ENCODE measurements at places on chromosomes 16 and 17.

DNA sequence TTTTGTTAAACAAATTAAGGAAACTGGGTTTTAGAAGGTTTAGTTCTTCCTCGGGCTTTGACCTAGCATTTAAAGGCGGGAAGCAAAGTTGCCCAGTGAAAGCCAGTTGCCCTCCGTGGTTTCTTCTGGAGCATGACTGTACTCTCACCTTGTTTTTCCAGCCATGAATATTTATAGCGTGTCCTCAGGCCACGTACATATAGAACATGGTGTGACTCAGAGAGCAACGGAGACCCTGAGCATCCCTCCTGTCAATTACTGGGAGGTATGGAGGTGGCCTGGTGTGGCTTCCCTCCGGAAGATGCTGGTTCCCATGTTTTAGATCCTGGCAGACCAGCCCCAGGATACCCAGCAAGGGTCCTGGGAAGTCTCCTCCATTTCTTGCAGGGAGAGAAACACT is 48.4 kb downstream of the AKAP1 start:
- no peak for DNase-seq

- DNase-seq: no peak
Measured at GRCh38 chr16:8596581-8596980, 6.3 kb upstream of the TMEM114 start.

GRCh38 chr17:12348476-12348875 is 317.2 kb upstream of the MYOCD start:
- DNase-seq: no peak

- no peak for DNase-seq
Measured at GRCh38 chr16:62391134-62391533, 354.9 kb upstream of the CDH8 start.

DNA sequence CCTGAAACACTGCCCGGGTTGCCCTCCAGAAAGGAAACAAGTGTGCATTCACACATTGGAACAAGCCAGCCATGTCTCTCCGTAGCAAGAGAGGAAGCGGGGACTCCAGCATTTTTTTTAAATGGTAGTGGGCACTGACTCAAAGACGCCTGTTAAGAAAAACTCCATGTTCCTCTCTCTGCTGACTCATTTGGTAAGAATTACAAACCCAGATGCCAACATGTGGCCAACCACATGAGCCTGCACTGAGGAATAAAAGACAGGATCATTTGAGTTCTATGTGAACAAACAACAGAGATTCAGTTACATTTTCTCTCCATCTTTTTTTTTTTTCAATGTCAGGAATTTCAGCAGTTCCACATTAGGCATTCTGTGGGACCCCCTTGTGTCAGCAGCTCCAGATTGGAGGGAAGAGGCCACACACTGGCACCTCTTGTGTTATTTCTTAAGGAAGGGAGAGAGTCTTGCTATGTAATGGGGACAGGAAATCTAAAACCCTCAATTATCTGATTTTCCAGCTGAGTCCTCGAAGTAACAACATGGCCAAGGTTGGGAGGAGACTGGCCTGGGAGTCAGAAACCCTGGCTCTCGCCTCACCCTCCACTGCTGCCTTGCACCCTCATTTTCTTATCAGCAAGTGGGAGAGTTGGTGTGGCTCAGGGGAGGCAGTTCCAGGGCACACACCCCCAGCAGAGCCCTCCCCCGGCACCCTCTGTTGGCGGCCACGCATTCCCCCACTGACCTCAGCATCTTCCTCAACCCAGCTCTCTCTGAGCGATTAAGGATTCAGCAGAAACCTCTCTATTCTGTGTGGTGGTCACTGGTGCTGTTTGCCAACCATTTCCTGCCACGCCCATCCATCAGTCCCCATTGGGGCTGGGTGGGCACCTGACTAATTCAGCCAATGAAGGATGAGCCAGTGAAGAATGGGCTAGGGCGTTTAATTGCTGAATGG is 173.0 kb downstream of the FOXL1 start:
- no peak for DNase-seq

GRCh38 chr16:71669926-71670536 is 44.0 kb downstream of the MARVELD3 start:
- no peak for DNase-seq

DNA sequence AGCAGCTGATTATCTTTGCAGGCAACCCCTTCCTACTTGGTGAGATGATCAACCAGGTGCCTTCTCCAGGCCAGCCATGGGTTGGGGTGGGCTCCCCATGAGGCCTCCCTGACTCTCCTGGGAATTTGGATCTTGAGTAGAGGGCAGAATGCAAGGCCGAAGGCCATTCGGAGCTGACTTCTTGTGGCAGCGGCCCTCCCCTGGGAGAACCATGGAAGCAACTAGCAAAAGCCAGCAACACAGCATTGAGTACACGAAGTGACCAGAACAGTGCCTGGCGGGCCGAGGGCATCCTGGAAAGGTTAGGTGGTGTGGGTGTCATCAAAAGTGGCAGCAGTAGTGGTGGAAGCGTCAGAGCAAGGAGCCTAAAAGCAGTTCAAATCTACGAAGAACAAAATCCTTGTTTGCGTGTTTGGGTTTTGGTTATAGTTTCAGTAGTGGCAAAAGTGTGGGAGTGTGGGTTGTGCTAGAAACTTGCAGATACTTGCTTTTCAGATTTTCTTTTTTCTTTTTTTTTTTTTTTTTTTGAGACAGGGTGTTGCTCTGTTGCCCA is 2.0 kb upstream of the ALDH3A1 start:
- DNase-seq: no peak

DNA sequence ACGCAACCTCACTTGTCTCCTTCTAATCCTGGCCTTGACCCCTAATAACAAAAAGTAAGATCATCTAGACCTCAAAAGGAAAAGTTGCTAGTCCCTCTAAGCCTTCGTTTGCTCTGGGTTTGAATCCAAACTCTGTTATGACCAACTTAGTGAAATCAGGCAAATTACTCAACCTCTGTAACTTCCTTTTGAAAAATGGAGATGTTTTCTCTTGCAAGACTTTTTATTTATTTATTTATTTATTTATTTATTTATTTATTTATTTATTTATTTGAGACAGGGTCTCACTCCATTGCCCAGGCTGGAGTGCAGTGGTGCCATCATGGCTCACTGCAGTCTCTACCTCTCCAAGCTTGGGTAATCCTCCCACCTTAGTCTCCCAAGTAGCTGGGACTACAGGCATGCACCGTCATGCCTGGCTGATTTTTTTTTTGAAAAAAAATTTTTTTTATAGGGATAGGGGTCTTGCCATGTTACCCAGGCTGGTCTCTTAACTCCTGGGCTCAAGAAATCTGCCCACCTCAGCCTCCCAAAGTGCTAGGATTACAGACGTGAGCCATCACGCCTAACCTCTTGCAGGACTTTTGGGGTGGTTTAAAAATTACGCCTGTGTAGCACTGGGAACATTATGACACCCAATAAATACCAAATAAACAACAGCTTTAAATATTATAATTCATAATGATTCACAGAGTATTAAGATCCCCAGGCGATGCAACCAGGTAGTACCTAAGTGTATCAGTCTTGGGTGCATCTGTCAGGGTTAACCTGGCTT is 63.4 kb downstream of the PITPNC1 start:
- DNase-seq: no peak

GRCh38 chr17:45809499-45809898 is 25.4 kb downstream of the CRHR1 start:
- no peak for DNase-seq

DNA sequence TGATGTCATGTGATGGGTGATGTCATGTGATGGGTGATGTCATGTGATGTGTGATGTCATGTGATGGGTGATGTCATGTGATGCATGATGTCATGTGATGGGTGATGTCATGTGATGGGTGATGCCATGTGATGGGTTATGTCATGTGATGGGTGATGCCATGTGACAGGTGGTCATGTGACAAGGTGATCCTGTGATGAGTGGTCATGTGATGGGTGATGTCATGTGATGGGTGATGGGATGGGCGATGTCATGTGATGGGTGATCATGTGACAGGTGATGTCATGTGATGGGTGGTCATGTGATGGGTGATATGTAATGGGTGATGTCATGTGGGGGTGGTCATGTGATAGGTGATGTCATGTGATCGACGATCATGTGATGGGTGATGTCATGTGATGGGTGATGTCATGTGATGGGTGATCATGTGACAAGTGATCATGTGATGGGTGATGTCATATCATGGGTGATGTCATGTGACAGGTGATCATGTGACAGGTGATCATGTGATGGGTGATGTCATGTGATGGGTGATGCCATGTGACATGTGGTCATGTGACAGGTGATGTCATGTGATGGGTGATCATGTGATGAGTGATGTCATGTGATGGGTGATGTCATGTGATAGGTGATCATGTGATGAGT is 17.2 kb downstream of the CD300LB start:
- no peak for DNase-seq

GRCh38 chr17:1244606-1245012 is 25.6 kb upstream of the BHLHA9 start:
- no peak for DNase-seq

GRCh38 chr17:17844500-17844899 is 7.7 kb upstream of the SREBF1 start:
- DNase-seq: no peak

- no peak for DNase-seq
Measured at GRCh38 chr16:69709456-69710084, 16.8 kb downstream of the NQO1 start.

GRCh38 chr16:84683691-84684591 is 15.9 kb upstream of the USP10 start:
- no peak for DNase-seq

GRCh38 chr17:56812901-56813388 is 20.8 kb downstream of the C17orf67 start:
- DNase-seq: no peak

GRCh38 chr16:78743556-78743955 is 644.1 kb downstream of the WWOX start:
- no peak for DNase-seq

- DNase-seq: no peak
Measured at GRCh38 chr17:72193391-72194106, 72.7 kb downstream of the SOX9 start.

DNA sequence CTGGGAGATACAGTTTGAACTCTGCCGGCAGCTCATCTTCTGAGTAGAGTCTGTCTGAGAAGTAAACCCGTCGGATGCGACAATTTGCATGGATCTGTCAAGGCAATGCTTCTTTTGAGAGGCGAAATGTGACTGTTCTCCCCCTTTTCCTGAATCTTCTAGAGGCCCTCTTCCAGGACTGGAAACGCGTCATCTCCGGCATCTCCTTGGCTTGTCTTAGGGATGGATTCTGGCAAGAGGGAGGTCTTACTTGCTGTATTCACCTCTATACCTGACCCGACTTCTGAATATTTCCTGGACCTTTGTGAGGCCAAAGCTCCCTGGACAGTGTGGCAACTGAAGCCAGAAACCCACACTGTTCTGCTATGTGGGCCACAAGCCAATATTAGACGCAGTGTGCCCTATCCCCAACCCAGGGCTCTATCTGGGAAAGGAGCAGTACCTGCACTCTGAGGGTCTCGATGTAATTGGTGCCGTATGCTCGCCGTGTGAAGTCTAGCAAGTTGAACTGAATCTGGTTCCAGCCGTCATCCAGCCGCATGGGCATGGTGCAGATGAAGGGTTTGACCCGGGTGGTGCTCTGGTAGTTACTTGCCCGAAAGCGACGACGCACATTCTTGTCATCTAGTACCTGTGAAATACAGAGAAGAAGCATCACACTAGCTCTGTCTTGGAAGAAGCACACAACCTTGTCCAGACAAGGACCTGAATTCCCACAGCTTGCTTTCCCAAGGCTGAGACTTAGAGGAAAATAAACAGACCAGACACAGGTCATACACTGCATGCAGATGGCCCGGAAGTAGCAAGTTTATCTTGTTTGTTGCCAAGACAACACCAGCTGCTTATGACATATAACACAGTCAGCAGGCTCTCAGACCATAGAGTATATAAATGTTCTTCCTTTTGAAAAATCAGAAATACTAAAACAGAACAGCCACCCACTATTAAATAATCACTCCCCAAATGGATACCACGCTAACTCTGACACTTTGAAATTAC is 14.1 kb downstream of the CFAP20 start:
- no peak for DNase-seq

- no peak for DNase-seq
Measured at GRCh38 chr16:30619202-30619601, 9.0 kb upstream of the ZNF689 start.

DNA sequence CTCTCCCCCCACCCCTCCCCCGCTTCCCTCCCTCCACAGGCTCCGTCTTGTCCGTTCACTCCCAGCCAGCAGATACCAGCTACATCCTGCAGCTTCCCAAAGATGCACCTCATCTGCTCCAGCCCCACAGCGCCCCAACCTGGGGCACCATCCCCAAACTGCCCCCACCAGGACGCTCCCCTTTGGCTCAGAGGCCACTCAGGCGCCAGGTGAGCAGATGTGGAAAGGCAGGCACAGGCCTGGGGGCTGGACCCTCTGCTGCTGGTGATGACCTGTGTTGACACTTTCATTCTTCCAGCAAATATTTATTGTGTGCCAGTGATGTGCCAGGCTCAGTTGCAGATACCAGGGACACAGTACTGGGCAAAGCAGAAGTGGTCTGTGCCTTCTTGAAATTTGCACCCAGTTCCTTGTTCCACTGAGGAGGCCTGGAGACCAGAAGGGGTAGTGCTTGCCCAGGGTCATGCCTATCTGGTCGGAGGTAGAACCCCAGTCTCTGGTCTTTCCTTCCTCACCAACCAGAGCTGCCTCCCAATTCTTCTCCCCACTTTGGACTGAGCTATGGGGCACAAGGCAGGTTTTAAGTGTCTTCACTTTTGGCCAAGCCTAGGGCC is 10.3 kb upstream of the ABCC3 start:
- DNase-seq: no peak

DNA sequence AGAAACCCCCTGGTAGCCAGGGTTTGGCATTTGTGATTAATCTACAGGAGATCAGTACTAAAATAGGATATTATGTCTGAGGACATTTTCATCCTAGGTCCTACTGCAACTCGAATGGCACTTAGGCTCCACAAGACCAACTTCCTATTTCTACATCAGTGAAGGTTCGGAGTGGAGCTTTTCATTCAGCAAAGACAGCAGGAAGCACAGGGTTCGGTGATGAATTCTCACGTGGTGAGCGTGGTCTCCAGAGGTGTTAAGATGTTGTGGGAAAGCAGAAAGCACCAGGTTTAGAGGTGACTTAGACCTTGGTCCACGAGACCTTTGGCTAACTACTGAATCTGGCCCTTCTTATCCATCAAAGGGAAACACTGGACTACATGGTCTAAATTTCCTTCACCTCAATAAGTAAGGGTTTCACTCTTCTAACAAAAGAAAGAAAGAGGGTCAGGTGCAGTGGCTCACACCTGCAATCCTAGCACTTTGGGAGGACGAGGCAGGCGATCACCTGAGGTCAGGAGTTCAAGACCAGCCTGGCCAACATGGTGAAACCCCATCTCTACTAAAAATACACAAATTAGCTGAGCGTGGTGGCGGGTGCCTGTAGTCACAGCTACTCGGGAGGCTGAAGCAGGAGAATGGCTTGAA is 13.9 kb upstream of the HELZ start:
- DNase-seq: no peak

Data from activated T-helper 1 cell treated with anti-CD3 and anti-CD28 coated beads, Interleukin-2, amount 50 U/mL, for 16 hours (primary cell).